Activated naive CD4-positive, alpha-beta T cell treated with Interleukin-2 at 50 U/mL for 16 hours (primary cell): ENCODE measurements at places on chromosomes 7 and 10.

DNA sequence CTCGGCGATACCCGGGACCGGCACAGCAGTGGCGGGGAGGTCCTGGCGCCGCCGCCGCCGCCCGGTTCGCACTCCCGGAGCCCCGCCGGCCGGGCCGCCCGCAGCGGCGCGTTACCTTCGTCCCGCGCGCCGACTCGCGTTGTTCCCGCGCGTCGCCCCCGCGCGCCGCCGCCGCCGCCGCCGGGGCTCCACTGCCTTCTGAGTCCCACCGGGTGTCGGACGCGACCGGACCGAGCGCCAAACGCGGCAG lies at the start of gene EZH2:
Gene EZH2, minus strand, starts transcription at position 243 of the 250 bp plus-strand sequence. CDS start 36,993 bp downstream, outside the sequence.
- no peak for DNase-seq

DNA sequence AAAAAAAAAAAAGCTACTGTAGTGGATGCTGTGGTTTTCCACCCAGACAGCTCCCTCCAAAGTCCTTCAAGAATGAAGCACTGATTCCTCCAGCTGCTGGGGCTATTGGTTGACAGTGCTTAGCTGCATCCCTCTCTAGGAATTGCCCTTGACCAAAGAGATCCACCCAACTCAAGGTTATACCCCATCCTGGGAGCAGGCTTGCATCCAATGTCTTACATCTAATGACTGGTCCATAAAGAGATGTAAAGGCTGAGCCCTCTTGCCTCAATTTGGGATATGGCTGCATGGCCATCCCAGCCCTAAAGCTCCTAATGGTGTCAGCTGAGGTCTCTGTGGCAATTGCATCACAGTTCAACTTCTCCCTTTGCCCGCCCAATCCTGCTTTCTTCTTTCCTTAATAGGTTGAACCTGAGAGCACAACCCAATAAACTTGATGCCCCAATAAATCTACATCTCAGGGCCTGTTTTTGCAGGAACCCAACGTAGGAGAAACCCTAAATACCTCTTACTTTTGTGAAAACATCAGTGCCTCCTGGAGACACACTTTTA lies 4.4 kb downstream of the GPR37 start:
- DNase-seq: no peak

DNA sequence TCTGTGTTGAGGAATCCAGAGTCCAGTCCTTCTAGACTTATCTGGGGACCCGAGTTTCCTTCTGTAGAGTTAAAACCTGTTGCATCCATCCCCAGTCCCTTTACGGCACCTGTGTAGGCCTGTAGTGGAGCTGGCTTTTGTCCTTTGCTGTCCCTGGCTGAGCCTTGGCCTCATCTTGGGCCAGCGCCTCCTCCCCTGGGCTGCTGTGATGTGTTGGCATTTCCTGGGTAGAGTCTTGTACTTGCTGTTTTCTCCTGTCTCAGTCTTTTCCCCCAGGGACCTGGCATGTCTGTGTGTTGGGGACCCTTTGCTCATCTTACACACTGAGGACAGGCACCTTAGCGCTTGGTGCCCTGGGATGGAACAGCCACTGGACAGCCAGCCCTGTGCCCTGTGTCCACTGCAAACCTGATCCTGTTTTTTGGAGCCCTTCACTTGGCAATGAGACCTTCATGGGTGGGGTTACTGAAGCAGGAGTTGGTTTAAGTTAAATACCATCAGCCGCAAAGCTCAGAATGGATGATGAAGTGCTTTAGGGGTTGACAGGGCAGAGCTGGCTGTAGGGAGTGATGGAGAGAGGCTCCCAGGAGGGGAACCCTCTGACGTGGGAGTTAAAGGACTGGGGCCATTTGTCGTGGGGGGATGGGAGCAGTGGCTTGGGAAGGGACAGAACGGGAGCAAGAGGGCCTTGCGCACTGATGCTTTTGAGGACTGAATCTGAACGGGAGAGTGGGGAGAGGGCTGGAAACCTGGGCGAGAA lies 50.9 kb downstream of the CUX1 start:
- no peak for DNase-seq

DNA sequence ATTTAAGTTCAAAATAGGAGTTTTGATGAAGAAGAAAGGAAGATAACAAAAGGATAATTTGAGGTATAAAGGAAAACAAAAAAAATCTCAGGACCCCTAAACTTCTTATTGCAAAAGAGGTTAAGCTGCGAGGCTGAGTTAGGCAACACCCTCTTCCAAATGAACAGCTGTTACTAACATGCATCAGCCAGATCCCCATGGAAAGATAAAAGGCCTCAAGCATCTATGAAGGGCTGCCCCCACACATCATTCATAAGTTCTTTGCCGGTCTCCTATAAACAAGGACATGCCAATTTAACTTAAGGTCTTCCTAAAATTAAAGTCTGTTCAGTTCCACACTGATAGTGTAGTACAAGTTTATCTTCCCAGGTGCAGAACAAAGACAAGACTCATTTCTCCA lies 75.8 kb upstream of the IMMP2L start:
- DNase-seq: no peak

DNA sequence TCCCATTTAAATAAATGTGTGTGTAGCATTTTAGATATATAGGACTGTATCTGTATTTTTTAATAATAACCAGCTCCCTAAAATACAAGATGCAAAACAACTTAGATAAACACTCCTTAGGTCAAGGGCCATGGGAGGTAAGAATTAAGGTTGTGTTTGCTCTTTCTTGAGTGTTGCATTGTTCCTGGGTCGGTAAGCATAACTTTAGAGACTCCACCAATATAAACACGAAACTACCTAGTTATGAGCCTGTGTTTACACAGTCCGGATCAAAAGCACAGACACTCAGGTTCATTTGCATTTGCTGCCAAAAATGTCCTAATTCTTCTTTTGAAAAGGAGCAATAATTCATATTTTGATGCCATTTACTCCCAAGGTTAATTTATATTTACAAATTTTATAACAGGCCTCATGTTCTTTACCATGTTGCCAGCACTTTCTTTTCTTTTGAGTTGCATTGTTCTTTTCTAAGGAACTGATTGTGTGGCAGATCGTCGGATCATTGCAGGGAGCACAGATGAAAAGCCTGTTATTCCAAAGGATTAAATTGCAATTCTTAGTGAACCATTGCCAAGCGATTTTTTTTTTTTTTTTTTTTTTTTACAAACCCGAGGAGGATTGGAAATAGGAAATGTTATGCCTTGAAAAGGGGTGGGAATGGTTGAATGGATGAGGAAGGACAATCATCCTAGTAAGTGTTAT lies 45.8 kb upstream of the GLCCI1 start:
- DNase-seq: no peak

GRCh38 chr7:1752771-1753563 lies 82.9 kb downstream of the ELFN1 start:
- DNase-seq: no peak

- DNase-seq: no peak
These were observed 24.9 kb upstream of the FAM3C start for GRCh38 chr7:121420976-121421375.

DNA sequence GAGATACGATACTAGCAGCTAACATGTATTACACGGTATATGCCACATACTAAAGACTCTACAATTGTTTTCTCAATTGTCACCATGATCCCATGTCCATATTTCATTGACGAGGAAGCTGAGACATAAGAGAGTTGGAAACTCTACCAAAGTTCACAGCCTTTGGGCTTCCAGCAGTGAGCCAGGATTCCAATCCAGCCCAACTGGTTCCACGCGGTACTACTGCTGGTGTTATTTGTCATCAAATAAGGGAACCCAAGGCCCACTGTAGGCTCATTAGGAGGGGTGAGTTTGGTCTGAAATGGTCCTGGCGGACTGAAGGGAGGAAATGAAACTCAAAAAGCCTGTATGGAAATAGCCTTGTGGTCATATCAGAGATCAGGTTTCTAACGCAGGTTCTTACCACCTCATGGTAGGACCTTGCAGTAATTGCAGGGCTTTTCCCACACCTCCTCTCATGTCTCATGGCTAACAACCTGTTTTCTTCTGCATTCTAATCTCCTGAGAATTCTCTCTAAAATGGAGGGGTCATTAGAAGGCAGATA lies 814.6 kb downstream of the LRMDA start:
- no peak for DNase-seq

GRCh38 chr10:71659111-71659634 lies 60.4 kb downstream of the C10orf105 start:
- no peak for DNase-seq

DNA sequence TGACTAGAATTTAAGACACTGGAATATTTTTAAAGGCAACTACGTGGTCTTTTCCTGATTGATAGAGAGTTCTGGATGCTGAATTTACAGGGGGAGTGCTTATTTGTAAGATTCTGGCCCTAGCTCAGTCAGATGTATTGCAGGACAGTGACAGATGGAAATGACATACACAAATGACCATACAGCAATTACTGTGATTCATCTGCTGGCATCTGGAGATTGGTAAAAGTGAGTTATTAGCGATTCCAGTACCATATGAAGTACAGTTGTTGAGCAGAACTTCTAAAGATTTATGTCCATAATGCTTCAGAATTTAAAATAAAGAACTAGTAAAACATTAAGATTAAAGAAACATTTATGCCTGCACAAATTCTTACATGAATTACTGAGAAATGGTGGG lies 243.2 kb downstream of the CRPPA start:
- no peak for DNase-seq

GRCh38 chr10:79608505-79609375 lies 2.0 kb upstream of the SFTPA1 start:
- DNase-seq: peak; percentile 24

GRCh38 chr7:17297243-17297642 lies 1.2 kb upstream of the AHR start:
- DNase-seq: no peak

DNA sequence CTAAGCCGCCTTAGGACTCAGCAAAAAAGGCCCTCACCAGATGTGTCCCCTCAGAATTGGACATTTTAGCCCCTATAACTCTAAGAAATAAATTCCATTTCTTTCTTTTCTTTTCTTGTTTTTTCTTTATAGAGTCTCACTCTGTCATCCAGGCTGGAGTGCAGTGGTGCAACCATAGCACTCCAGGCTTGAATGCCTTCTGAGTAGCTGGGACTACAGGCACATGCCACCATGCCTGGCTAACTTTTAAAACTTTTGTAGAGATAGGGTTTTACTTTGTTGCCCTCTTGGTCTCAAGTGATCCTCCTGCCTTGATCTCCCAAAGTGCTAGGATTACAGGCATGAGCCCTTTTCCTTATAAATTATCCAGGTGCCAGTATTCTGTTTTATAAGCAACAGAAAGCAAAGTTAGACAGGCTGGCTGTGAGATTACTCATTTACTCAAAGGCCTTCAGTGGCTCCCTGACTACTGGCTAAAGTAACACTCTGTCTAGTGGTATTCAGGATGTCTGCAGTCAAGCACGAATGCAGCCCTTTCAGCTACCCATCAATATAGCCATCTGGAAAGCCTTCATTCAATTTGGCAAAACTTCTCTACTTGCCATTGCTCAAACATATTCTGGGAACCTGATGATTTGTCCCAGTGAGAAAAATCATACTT lies 128.6 kb downstream of the ICA1 start:
- no peak for DNase-seq

GRCh38 chr10:114477285-114477684 lies 73.0 kb upstream of the AFAP1L2 start:
- DNase-seq: no peak

DNA sequence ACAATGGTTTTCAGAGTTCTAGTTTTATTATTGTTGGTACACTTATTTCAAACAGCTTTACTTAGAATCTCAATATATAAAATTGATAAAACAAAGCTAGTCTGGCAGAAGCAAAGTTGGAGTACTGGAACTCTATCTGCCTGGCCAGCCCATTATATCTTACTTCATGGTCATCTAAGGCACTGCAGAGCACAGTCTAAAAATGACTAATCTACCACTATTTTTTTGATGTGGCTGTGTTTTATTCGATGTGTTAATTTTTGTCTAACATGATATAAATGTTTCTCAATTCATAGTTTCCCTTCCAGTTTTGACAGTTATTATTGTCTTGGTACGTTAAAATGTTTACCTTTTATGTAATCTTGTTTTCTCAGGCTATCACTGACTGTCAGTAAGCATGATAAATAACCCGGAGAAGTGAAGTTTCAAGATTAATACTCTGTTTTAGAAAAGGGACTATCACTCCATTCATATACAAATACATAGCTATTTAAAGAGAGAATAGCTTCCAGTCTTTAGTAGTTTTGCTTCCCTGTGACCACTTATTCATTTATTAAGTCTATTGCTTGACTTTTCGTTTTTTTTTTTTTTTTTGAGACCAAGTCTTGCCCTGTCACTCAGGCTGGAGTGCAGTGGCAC lies 60.6 kb upstream of the CSTF2T start:
- no peak for DNase-seq

DNA sequence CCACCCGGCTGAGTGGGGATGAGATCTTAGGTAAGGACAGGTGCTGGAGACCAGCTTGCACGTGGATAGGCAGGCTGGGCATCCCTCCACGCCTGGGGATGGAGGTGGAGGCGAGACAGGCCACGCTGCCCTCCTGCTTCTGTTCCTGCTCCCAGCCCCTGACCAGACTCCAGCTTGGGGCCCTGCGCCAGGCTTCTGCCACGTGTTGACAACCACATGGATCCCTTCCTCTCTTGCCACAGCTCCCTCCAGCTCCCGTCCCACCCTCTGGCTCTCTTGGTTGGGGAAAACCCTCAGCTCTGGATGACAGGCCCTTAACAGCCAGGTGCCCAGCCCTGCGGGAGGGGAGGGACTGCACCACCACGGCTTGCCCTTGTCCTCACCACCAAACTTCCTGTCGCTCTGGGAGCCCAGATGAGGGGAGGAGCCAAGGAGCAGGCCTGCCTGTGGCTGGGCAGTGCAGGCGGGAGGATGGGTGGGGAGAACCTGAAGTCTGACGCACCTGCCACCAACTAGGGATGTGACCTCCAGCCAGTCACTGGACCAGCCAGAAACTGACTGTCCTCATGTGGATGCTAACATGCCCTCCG lies 36.0 kb downstream of the KCNH2 start:
- peak; percentile 53 for DNase-seq

DNA sequence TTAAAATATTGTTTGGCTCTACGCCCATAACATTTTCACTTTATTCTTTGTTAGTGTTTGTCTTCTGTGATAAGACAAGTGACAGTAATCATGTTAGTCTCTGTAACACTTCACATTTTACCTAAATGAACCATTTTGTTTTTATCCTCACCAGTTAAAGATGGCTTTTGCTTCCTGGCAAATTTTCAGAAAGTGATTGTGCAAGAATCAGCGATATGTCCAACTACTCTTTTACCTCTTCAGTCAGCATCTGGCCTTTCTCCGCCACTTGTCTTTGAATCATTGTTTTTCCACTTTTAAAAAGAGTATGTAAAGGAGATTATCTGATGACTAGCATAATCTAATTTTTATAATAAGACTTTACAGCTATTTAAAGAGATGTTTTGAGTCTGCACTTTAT lies 3.5 kb downstream of the DGKB start:
- DNase-seq: no peak
